ENCODE measurements at places on chromosomes 1 and 21. TPM values are rescaled to one million over a fixed set of nuclear protein-coding genes. Genes with fewer than 3 reads are reported as not detected.

- no peak for DNase-seq
Observed at GRCh38 chr21:33059380-33059841, 10.5 kb upstream of the OLIG1 start.

Gene CCDC185
- total RNA-seq, result not detected

- no peak for DNase-seq
Observed at GRCh38 chr1:79845936-79846335, 839.4 kb upstream of the ADGRL4 start.

Gene CD48
- total RNA-seq, result 0.67 TPM

DNA sequence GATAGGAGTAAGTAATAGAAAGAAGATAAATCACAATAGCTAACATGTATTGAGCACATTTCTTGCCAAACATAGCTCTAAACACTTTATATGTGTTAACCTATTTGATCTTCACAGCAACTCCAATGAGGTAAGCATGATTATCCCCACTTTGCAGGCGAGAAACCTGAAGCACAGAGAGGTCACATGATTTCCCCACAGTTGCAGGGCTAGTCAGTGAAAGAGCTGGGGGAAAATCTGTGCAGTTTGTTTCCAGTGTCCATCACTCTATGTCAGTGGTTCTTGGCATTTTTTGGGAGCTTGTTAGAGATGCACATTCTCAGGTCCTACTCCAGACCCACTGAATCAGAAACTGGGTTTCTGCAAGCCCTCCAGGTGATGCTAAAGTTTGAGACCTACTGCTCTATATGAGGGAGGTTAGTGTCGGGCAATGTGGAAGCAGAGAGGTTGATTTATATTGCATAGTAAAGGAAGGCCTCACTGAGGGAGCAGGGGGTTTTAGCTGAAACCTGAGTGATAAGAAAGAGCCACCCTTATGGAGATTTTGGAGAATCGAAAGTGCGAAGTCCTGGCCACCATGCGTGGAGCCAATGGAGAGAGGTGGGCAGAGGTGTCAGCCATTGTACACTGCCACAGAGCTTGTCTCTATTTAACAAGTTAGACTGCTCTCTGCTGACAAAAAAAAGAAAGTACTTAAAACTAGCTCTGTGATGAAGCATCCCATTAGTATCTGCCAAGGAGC is 20.9 kb downstream of the MCOLN3 start:
- peak; percentile 24 for DNase-seq

Gene OLFML3
- 0.15 TPM for total RNA-seq

Data from Panc1 (cell line).